ENCODE measurements at places on chromosomes 7 and 10.
A peak's percentile ranks its signal among the peaks of the same experiment; 100 is the strongest.

DNA sequence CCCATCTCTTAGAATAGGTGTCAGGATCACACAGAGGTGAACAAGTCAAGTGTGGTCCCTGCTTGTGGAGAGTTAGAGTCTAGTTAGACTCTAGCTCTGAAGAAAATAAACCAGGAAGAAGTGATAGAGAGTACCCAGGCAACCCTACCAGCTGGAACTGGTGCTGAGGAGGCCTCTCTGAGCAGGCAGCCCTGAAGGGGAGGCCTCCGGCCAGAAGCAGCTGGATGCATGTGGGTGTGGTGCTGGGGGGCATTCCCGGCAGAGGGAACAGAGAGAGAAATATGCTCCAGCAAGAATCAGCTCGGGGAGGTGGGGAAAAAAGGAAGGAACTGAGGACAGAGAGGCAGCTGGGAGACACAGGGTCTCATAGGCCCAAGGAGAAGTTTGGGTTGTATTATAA is 68.6 kb downstream of the APBB1IP start:
- H3K4me1 ChIP-seq: no peaks in the 10 kb centered on the region
- no peaks in the 10 kb centered on the region for H3K36me3 ChIP-seq
- no peaks in the 10 kb centered on the region for H3K27me3 ChIP-seq

DNA sequence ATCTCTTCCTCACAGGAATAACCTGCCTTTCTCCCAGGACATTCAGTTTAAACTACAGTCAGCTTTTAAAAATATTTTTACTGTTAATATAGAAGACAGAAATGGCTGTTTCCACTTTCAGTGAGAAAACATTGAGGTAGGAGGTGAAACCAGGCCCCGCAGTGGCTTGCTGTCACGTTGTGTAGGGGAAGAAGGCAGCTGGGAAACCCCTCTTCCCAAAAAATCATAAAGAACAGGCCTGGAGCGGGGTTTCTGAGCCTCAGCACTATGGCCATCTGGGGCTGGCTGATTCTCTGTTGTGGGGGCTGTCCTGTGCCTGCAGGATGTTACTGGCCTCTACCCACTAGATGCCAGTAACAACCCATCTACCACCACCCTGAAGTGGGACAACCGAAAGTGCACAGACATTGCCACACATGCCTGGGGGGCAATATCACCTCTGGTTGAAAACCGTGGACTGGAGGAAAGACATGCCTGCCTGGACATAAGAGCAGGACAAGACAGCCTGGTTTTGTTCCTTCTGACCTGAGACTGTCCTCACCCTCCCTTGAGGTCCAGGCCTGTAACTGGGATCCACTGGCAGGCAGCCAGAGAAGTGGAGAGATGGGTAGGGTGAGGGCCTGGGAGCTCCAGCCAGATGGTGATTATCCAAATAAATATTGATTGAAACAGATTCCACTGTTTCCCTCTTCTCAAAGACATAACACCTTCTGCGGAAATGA is 43.9 kb downstream of the KCNH2 start:
- H3K27me3 ChIP-seq: peaks cover 41% of the 10 kb centered on the region
- no peak overlapping the region for H3K4me3 ChIP-seq
- H3K36me3 ChIP-seq: no peaks in the 10 kb centered on the region
- no peak for DNase-seq
- no peak overlapping the region for H3K27ac ChIP-seq
- H3K4me1 ChIP-seq: peaks cover 5% of the 10 kb centered on the region

- H3K27ac ChIP-seq: no peak overlapping the region
These were observed 112.8 kb downstream of the CACNA2D1 start for GRCh38 chr7:82330706-82331215.

GRCh38 chr10:91006001-91006751 is 85.3 kb upstream of the ANKRD1 start:
- peak overlapping the region; percentile 61 for H3K27ac ChIP-seq
- no peak for DNase-seq
- peaks cover 10% of the 10 kb centered on the region for H3K4me1 ChIP-seq
- no peaks in the 10 kb centered on the region for H3K36me3 ChIP-seq
- no peak overlapping the region for H3K4me3 ChIP-seq

- no peaks in the 10 kb centered on the region for H3K27me3 ChIP-seq
- H3K36me3 ChIP-seq: no peaks in the 10 kb centered on the region
- no peak for DNase-seq
- no peak overlapping the region for H3K27ac ChIP-seq
These were observed 50.2 kb upstream of the AKR1E2 start for GRCh38 chr10:4775808-4776207.

DNA sequence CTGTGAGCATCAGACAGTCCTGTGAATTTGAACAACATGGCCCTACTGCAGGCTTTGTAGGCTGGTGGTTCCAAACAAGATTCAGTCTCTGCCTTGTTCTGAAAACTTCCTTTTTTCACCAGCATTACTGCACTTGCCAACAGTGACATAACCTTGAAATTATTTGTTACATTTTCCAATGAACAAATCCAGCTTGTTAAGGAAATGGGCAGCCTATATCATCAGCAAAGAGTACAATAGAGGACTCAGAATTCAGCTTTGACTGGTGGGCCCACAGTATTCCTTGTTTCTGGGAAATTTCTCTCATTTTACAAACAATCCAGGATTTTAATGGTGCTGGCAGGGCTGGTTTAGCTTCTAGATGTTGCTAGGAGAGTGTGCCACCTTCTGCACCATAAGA is 703.7 kb upstream of the FZD8 start:
- DNase-seq: no peak
- no peaks in the 10 kb centered on the region for H3K36me3 ChIP-seq
- no peak overlapping the region for H3K4me3 ChIP-seq
- no peaks in the 10 kb centered on the region for H3K4me1 ChIP-seq

DNA sequence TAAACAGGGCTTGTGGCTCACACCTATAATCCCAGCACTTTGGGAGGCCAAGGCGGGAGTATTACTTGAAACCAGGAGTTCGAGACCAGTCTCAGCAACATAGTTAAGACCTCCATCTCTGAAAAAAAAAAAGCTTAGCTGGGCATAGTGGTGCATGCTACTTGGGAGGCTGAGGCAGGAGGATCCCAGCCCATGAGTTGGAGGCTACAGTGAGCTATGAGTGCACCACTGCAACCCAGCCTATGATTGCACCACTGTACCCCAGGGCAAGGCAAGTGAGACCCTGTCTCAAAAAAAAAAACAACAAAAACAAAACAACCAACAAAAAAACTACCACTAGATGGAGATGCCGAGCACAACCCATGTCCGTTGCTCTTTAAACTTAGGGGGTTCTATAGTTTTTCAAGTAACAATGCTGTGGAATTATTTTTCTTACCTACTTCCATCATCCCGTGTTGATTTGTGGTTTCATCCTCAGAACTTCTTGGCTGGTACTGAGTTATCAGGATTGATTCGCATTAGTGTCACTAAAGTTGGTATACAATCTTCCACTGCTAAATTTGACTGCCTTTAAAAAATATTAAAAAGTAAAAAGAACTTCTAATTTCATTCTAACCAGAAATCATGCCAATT is 12.2 kb upstream of the REPIN1 start:
- no peaks in the 10 kb centered on the region for H3K27me3 ChIP-seq
- H3K4me1 ChIP-seq: peaks cover 1% of the 10 kb centered on the region
- no peak for DNase-seq

GRCh38 chr10:104040862-104041789 is 44.6 kb downstream of the COL17A1 start:
- H3K4me3 ChIP-seq: no peak overlapping the region
- no peaks in the 10 kb centered on the region for H3K4me1 ChIP-seq
- H3K27me3 ChIP-seq: no peaks in the 10 kb centered on the region
- no peak overlapping the region for H3K27ac ChIP-seq

DNA sequence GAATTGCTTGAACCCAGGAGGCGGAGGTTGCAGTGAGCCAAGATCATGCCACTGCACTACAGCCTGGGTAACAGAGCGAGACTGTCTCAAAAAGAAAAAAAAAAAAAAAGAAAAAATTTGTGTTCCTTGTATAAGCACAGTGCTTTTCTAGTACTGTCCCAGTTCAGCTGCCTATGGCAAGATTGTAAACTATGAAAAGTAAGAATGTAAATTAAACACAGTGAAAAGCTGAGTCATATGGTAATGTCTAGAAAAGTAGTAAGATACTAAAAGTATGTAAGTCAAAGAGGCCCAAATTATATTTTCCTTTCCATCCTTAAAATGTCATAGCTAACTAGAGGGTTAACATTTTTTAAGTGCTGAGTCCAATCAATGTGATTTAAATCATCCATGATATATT is 42.8 kb downstream of the RBM20 start:
- H3K36me3 ChIP-seq: no peaks in the 10 kb centered on the region
- peak overlapping the region; percentile 88 for H3K27ac ChIP-seq
- H3K4me1 ChIP-seq: peaks cover 55% of the 10 kb centered on the region
- no peak overlapping the region for H3K4me3 ChIP-seq

DNA sequence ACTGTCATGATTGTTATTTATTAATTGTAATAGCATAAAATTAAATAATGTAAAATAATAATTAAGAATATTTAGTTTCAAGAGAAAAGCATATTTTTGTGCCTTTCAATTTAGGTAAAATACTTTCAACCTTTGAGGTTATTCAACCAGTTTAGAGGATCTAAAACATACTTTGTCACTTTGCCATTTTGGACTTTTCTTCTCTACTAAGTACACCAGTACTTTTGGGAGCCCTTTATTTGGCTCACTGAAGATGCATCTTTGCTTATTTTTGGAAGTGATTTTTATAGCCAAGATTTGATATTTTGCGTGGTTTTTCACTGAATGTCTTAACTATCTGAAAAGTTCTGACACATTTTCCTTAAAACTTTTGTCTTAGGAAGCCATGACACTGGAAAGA is 860.5 kb downstream of the SORCS1 start:
- H3K4me1 ChIP-seq: no peaks in the 10 kb centered on the region
- no peak overlapping the region for H3K27ac ChIP-seq
- no peak for DNase-seq
- H3K4me3 ChIP-seq: no peak overlapping the region
- no peaks in the 10 kb centered on the region for H3K36me3 ChIP-seq

DNA sequence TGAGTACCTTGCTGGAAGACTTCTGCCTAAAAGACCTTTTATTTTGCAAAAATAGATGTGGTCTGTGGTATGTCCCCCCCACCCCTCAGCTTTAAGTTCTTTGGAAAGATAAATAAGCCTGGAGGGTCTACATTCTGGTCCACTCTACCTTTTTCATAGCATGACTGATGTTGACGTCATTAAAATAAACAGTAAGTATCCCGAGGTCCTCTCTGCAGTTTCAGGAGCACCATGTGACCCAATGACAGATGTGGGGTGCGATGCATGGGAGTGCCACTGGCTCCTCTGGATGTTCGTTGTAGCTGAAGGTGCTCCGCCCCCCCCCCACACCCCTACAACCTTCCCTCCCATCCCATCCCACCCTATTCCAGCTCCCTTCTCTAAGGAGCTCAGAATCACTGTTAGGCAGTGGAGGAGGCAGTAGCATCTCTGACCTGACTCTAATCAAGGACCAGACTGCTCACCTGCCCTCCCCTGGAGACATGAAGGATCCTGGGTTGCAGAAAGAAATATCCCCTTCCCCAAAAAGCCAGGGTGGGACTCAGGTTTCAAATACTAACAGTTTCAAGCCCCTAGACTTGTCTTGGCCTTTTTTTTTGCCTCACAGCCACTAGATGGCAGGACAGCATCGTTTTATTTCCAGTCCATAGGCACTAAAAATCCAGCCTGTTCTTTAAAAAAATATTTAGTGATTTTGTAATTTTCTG is 25.1 kb downstream of the CASP7 start:
- H3K4me1 ChIP-seq: peaks cover 38% of the 10 kb centered on the region
- no peak for DNase-seq
- H3K36me3 ChIP-seq: peaks cover 18% of the 10 kb centered on the region
- no peaks in the 10 kb centered on the region for H3K27me3 ChIP-seq

GRCh38 chr7:81514546-81514945 is 255.3 kb downstream of the HGF start:
- no peak overlapping the region for H3K4me3 ChIP-seq
- H3K4me1 ChIP-seq: no peaks in the 10 kb centered on the region
- no peak for DNase-seq
- no peaks in the 10 kb centered on the region for H3K27me3 ChIP-seq
- no peak overlapping the region for H3K27ac ChIP-seq

DNA sequence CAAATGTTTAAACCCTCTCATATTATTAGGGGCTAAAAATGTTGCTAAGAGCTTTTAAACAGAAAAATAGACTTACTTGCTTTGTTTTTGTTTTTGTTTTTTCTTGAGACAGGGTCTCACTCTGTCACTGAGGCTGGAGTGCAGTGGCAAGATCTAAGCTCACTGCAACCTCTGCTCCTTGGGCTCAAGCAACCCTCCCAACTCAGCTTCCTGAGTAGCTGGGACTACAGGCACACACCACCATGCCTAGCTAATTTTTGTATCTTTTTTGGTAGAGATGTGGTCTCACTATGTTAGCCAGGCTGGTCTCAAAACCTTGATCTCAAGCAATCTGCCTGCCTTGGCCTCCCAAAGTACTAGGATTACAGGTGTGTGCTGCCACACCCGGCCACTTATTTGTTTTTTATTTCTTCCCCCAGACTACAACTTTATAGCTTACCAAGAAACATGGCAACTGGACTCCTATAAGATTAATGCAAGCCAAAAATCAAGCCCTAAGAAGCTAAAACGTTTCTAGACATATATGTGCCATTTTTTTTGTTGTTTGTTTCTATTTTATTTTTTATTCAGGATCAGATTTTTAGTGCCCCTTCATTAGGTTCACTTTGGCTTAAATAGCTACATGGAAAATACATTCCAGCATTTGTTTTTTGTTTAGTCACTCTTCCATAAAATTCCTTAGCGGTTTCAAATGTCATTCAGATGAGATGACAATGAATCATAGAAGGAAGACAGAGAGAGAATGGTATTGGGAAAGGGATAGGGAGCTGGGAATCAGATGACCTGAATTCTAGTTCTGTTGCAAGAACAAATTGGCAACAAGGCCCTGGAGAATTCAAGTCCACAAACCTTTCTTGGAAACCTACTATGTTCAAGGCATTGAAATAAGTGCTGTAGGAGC is 163.4 kb upstream of the MKLN1 start:
- H3K27ac ChIP-seq: no peak overlapping the region
- no peaks in the 10 kb centered on the region for H3K36me3 ChIP-seq
- DNase-seq: no peak
- no peaks in the 10 kb centered on the region for H3K4me1 ChIP-seq
- H3K27me3 ChIP-seq: no peaks in the 10 kb centered on the region

- H3K36me3 ChIP-seq: no peaks in the 10 kb centered on the region
- H3K4me3 ChIP-seq: no peak overlapping the region
- no peak for DNase-seq
- H3K4me1 ChIP-seq: peaks cover 6% of the 10 kb centered on the region
These were observed 341.0 kb upstream of the NPSR1 start for GRCh38 chr7:34317039-34317438.

DNA sequence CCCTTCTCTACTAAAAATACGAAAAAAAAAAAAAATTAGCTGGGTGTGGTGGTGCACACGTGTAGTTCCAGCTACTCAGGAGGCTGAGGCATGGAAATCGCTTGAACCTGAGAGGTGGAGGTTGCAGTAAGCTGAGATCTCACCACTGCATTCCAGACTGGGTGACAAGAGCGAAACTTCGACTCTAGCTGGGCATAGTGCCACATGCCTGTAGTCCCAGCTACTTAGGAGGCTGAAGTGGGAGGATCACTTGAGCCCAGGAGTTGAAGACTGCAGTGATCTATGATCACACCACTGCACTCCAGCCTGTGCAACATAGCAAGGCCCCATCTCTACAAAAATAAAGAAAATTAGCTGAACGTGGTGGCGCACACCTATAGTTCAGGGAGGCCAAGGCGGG is 1.2 kb upstream of the SPACDR start:
- peak overlapping the region; percentile 80 for H3K27ac ChIP-seq
- DNase-seq: no peak
- no peaks in the 10 kb centered on the region for H3K27me3 ChIP-seq
- H3K36me3 ChIP-seq: peaks cover 6% of the 10 kb centered on the region
- no peak overlapping the region for H3K4me3 ChIP-seq
- peaks cover 54% of the 10 kb centered on the region for H3K4me1 ChIP-seq

All from left ventricle myocardium inferior (tissue), 1 donor.